HCT116 (cell line): ENCODE measurements at places on chromosomes 2 and 18.

GRCh38 chr2:129439406-129440302 lies 539.8 kb upstream of the RAB6C start:
- no peak for DNase-seq

DNA sequence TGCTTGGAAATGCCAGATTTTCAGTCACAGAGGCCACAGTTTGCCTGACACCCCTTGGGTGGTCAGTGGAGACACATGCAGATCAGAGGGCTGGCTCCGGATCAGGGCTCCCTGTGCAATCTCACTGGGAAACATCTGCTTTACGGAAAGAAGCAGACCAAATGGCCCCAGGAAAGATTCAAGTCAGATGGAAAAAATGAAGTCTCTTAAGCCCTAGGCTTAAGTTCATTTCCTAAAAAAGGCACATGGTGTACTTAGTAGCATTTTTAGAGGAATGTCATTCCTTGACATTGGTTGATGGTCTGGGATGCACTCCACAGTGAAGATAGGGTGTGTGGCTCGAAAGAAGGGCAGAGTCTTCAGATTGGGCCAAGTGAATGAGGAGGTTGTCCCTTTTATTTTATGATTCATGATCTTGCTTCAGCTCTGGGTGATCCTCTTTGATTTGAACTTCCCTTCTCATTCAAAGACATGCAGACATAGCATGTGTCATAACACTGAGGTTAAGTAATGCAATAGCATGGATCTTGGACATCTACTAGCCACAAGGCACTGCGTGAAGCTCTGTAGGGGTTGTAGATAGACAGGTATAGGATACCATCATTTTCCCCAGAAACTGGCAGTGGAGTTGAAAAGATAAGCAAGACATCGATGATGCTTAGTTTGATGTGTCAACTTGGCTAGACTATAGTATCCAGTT lies 56.5 kb downstream of the KCNE4 start:
- DNase-seq, result no peak

- no peak for DNase-seq
These were observed 199.1 kb downstream of the TRIB2 start for GRCh38 chr2:12915787-12916186.

DNA sequence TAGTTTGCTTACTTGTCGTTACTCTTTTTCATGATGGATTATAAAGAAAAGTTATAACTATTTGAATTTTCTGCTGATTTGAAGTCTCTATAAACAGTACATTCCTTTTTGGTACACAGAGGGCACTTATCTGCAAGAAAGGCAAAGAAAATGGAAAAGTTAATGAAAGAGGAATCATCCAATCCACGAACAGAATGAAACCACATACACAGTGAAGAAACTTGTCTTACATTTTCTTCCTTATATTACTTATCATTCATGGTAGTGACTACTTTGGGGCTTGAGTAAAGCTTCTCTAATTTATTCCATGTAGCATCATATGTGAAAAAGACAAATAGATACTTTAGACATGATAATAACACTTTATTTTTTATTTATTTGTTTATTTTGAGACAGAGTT lies 14.8 kb upstream of the ACTR3 start:
- DNase-seq, result no peak

DNA sequence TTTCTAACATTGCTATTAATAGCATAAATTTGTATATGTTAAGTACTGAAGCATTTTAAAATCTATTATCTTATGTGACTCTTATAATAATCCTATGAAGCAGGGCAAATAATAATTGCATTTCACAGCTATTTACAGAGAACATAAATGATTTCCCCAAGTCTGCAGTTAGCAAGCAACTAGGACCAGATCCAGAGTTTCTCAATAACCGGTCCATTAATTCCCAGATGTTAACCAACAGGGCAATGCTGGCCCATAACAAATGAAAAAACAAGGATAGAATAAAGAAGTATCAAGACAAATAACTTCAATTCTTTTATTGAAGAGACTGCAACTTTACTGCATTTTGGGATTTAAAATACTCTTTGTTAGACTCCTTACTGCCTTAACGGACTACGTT lies 91.7 kb upstream of the SPTBN1 start:
- no peak for DNase-seq
